Eye (tissue), 1 donor: ENCODE measurements at places on chromosomes 5 and 9.

GRCh38 chr5:167993771-167994170 is 297.7 kb upstream of the WWC1 start:
- DNase-seq, result no peak

DNA sequence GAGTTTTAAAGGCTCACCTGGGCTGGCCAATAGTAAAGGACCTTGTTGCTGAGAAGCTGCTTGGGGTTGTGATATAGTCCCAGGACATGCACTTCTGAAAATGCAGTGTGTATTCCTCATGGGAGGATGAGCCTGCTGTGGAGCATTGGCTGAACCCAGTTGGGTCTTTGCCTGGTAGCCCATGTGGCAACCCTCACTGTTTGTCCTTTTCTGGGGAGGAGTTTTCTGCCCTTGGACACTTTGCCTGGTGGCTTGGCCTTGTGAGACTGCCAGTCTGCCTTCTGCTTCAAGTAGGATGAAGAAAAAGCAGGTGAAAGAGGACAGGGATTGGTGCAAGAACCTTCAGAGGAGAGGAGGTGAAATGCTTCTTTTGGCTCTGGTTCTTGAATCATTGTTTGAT is 4.0 kb downstream of the TENT4A start:
- no peak for DNase-seq

DNA sequence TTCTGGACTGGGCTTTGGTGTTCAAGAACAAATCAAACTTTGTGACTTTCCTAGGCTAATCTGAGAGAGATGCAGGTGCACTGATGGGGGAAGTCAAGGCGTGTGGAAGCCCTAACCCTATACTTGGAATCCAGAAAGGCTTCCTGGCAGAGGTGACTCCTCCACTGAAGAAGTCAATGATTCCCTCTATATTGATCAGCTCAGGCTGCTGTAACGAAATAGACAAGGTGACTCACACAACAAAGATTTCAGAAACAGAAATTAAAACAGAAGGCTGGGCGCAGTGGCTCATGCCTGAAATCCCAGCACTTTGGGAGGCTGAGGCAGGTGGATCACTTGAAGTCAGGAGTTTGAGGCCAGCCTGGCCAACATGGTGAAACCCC is 69.6 kb upstream of the GGTA1 start:
- no peak for DNase-seq

GRCh38 chr9:130898552-130898852 is 1.9 kb upstream of the QRFP start:
- no peak for DNase-seq

GRCh38 chr5:149687486-149688168 is 42.5 kb upstream of the PPARGC1B start:
- no peak for DNase-seq

GRCh38 chr5:131379723-131380122 is 115.9 kb downstream of the CDC42SE2 start:
- DNase-seq, result no peak

DNA sequence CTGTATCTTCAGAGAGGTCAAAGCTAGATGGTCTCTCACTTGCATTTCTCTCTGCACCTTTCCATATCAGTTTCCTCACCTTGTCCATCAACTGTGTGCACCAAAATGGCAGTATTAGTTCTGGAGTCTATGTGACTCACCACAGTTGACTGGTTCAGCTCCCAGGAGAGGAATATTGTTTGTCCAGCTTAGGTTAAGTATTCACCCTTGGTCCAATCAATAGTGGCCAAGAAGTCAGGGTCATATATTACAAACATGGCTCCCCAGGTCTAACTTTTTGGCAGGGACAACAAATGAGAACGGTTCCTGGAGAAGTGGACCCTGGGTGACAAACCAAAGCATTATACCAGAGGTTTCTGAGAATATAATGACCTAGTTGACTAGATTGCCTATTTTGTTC is 24.9 kb upstream of the CDC23 start:
- DNase-seq, result no peak

GRCh38 chr5:16437977-16438376 is 27.6 kb downstream of the ZNF622 start:
- DNase-seq, result no peak

DNA sequence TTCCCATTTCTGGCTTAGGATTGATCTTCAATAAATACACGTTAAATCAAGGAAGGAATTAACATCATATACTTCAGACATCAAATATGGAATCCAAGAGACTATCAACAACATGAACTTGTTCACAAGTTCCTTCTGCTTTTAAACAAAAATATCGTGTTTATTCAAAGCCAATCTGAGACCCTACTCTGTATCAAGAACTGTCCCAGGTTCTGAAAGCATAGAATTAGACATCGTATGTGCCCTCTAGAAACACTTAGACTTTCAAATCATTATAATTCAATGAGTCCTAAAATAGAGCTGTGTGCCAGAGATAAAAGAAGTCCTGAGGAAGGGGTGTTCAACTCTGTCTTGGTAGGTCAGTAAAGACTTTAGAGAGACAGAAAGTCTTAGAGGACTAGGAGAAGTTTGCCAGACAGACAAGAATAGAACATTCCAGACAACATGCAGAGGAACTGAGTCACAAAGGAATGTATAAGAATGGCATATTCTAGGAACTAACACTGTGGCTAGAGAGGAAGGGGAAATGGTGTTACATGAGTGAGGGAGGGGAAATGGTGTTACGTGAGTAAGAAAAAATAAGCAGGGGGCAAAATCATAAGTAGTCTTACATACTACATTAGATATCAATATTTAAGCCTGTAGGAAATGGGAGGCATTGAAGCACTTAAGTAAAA is 2.9 kb downstream of the TPD52L3 start:
- DNase-seq, result no peak

DNA sequence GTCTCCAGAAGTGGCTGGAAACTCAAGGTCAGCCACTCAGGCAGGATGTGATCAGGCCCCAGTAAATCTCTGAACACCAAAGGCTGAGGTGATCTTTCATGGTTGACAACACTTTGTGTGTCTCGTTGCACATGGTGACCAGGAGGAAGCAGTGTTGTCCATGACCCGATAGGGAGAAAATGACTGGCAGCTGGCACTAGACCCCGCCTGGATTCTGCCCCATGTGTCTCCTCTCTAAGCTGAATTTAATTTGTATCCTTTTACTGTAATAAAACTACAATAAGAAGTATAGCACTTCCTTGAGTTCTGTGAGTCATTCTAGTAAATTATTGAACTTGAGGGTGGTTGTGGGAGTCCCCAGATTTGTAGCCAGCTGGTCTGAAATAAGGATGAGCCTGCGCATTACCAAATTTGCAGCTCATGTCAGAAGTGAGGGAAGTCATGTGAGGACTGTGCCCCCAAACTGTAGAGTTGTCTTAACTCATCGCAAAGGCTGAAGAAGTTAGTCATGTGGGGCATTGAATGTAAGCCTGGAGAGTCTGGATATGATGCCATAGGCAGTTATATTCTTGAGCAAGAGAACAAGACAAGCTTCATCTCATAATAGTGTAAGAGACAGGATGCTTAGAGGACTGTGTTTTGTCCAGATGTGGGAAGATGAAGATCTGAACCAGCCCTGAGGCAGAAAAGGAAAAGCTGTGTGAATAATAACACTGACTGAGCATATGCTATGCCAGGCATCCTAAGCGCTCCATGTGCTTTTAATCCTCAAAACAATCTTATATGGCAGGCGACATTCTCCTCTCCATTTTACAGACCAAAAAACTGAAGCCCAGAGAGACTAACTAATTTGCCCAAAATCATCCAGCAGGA is 55.9 kb downstream of the TMEM215 start:
- no peak for DNase-seq

DNA sequence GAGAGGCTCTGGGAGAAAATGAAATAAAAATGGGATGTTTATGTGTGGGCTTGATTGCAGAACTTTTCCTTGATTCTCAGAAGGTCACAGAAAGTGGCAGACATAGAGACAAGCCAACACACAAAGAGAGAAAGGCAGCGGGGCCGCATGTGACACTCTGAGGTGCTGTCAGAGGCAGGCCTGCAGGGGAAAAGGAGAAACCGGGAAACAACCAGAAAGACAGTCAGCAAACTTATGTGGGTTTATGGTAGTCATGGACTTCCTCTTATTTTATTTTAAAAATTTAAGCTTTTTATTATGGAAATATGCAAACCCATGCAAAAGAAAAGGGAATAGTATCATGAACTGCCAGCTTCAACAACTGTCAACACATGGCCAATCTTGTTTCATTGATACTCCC is 16.3 kb upstream of the IGFBPL1 start:
- DNase-seq, result no peak

GRCh38 chr5:66560371-66560770 is 35.8 kb upstream of the MAST4 start:
- no peak for DNase-seq

GRCh38 chr9:129310666-129311350 is 132.7 kb upstream of the IER5L start:
- no peak for DNase-seq
